G401 (cell line): ENCODE measurements at places on chromosomes 13 and 19.
A peak's percentile ranks its signal among the peaks of the same experiment; 100 is the strongest.

DNA sequence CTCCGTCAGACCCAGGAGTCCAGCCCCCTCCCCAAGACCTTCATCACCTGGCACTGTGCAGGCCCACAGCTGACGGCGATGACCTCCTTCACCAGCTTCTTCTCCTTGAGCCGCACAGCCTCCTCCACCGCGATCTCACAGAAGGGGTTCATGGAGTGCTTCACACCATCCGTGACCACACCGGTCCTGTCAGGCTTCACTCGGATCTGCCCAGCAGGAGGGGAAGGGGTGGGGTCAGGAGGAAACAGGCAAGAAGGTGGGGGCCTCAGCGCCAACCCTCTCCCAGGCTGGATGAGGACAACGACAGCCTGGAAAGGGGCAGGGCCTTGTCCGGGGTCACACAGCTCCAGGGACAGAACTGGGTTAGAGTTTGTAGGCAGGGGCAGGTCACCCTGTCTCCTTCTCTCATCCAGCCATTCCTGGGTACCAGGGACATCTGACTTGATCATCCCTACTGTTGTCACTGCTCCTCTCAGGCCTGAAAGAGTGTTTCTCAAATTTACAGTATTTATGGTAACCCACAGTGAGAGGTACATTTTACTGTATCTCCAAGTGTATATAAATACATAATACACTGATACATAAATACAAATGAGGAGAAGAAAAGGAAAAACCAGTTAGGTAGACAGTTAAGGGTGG lies 12.0 kb downstream of the ETFB start:
- DNase-seq: no peak

GRCh38 chr19:7349961-7350711 lies 1.4 kb downstream of the ARHGEF18 start:
- DNase-seq: no peak

DNA sequence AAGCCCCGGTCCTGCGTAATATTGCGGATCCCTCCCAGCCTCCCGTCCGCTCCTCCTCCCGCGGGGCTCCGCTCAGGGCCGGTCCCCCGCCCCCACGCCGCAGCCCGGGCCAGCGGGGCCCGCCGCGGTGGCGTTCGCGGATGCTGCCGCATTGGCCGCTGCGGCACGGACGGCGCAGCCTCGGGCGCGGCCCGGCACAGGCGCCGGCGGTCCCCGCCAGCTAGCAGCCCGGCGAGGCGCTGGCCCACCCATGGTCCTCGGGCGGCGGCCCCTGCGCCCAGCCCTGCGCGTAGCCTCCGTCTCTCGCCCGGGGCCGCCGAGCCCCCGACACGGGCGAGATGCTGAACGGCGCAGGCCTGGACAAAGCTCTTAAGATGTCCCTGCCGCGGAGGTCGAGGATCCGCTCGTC lies at the start of gene ATP8A2:
Gene ATP8A2 (plus strand): TSS at position 100 of the 409 bp plus-strand sequence. CDS start 239 bp downstream, at position 339.
- peak; percentile 35 for DNase-seq

DNA sequence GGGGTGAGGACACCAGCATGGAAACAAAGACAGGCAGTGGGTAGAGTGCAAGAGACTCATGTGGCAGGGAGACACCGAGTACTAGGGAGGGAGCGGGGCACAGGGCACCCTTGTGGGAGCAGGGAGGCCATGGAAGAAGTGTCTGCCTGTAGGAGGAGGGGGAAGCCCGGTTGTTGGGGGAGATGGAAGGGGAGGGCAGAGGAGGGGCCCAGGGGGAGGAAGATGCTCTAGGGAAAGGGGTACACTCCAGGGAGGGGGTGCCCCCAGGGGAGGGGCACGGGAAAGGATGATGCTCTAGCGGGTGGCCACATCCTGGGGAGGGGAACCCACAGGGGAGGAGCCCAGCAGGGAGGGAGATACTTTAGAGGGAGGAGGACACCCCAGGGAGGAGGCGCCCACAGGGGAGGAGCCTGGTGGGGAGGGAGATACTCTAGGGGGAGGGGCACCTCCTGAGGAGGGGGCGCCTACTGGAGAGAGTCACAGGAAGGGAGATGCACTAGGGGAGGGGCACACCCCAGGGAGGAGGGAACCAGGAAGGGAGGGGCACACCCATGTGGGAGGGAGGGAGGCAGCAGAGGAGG lies 24.9 kb downstream of the CPAMD8 start:
- no peak for DNase-seq

- DNase-seq: no peak
Measured at GRCh38 chr19:10889880-10890279, 18.5 kb downstream of the CARM1 start.

DNA sequence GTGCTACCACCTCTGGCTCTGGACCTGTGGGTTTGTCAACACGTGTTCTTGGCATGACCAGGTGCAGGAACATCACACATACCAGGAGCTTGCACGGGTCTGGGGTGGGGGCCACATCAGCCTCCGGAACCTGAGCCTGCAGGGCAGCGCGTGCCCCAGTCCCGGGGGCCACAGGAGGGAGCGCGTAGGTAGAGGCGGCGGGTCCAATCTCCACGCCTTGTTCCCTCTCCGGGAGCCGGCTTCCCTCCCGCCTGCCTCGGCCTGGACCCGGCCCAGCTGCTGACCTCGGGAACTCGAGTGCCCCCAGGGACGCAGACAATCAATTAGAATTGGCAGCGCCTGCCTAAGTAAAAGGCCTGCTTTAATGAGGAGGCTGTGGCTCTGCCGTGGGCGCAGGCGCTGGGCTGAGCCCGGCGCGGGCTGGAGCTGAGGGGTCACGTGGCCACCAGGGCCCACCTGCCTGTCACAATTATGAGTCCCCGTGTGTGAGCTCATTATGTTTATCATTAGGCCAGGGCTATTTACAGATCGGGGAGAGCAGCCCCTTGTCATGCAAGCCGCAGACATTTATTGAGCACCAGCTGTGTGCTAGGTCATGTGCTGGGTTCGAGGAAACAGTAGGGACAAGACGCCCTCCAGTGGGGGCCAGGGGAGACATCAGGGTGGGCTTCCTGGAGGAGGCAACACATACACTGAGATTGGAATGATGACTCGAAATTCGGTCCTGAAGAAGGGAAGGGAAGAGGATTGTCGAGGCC lies 32.2 kb upstream of the TNFAIP8L1 start:
- DNase-seq: no peak

DNA sequence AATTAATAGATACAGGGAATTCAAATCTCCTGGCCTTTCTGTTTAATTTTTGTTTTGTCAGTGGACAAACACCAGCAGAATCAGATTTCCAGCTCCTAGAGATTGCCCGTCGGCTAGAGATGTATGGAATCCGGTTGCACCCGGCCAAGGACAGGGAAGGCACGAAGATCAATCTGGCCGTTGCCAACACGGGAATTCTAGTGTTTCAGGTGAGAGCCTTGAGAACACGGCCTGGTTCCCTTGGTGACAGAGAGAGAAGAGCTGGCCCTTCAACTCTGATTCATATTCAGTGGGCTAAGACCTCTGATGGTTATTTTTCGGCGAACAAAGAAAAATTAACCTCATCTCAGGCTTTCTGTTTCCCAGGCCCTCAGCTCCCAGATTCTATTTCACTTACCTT lies 191.3 kb downstream of the STK24 start:
- no peak for DNase-seq

DNA sequence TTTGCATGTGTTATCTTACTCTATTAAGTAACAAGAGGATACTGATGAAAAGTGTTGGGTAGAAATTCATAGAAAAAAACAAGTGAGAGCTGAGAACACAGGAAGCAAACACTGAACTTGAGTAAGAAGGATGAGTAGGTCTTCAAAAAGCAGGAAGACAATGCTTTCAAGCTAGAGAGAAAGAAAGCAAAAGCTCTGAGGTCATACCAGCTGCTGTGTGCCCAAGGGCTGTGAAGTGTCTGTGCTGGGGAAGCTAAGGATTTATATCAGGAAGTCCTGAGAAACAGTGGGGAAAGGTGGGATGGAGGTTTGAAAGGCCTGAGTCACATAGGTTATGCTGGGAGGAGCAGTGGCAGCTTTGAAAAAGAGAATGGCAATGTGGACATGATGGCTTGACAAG lies 145.5 kb upstream of the MAB21L1 start:
- DNase-seq: no peak

DNA sequence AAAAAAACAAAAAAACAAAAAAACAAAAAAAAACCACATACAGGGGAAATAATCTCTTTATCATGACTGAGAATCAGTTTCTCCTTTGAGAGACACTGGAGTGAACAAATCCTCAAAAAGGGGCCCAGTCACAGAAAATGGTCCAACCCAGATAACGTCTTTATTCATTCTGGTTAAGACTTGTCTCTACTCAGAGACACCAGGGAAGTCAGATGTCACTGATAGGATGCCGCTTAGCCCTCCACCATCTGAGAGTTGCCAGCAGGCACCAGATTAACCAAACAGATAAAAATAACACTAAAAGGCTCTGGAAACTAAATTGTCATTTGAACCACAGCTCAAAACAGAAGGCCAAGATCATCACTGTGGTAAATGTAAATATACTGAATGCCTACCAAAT lies 1163.4 kb upstream of the ATXN8OS start:
- no peak for DNase-seq

- no peak for DNase-seq
Measured at GRCh38 chr19:28968721-28969120, 244.2 kb downstream of the UQCRFS1 start.

- no peak for DNase-seq
Measured at GRCh38 chr13:64088491-64088890, 2672.8 kb upstream of the PCDH20 start.

DNA sequence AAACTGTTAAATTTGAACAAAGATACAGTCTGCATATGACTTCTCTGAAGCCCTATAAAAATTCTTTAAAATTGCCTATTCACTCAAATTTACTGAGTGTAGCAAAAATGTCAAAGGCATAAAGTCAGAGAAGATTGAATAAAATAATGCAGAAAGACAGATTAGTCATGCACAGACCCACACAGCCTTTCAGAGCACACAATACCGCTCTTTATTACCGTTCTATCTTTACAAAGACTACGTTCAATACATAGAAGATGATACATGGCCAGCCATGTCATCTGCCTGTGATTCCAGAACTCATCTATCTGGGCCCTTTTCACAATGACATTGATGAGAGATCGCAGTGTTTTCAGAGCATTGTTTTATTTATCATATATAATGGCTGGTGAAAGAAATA lies 107.2 kb downstream of the URI1 start:
- DNase-seq: no peak

GRCh38 chr19:48997972-48998371 lies 4.3 kb downstream of the RUVBL2 start:
- peak; percentile 33 for DNase-seq

GRCh38 chr13:108200781-108201398 lies 14.4 kb downstream of the LIG4 start:
- no peak for DNase-seq

- no peak for DNase-seq
Measured at GRCh38 chr13:108226184-108226583, 8.0 kb downstream of the ABHD13 start.

GRCh38 chr19:7172794-7173193 lies 103.3 kb downstream of the ZNF557 start:
- no peak for DNase-seq

- DNase-seq: peak; percentile 48
Measured at GRCh38 chr13:101915331-101915730, 462.9 kb downstream of the ITGBL1 start.

GRCh38 chr19:13537454-13537853 lies 31.2 kb upstream of the CACNA1A start:
- peak; percentile 15 for DNase-seq

GRCh38 chr19:52397310-52398080 lies at the start of gene ZNF528:
TSS of gene ZNF528 (plus strand) at chr19:52397849. CDS start at chr19:52402014, 4,165 bp downstream.
- DNase-seq: peak; percentile 87

GRCh38 chr13:45967589-45967988 lies 85.0 kb downstream of the ZC3H13 start:
- no peak for DNase-seq

GRCh38 chr19:33114312-33114711 lies 17.6 kb upstream of the WDR88 start:
- no peak for DNase-seq

DNA sequence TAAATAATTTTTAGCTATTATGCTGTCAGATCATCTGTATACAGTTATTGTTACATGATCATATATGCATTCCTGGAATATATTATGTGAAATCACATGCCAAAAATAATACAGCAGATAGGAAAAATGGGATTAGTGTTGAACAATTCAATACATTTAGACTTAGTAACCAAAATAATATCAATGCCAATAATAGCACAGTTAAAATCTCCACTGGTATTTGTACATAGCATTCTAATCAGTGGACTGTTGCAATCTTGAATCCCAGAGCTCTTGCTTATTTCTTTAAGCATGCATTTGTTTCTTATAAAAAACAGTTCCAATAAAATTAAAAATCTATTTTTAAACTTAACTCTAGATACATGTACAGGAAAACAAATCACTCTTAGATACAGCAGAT lies 2772.2 kb downstream of the PCDH9 start:
- no peak for DNase-seq

DNA sequence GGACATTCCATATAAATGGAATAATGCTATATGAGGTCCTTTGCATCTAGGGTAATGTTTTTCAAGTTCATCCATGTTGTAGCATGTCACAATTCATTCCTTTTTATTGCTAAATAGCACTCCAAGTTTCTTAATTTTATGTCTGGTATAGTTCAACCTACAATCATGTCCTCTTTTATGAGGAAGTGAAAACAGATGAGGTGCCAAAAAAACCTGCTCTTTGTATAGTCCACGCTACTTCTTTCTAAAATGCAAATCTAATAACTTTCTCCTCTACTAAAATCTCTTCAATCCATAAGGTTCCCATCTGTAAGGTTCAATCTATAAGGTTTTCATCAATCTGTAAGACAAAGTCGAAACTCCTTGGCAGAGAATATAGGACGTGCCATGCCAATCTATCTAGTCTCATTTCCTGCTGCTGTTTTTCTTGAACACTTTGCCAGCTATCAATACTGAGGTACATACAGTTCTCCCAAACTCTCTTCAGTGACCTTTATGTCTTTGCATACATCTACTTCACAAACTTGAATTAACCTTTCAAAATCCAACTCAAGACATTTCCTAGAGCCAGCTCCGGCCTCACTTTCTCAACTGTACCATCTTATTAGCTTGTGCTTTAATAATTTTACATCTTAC lies 33.7 kb downstream of the INTS6 start:
- no peak for DNase-seq

DNA sequence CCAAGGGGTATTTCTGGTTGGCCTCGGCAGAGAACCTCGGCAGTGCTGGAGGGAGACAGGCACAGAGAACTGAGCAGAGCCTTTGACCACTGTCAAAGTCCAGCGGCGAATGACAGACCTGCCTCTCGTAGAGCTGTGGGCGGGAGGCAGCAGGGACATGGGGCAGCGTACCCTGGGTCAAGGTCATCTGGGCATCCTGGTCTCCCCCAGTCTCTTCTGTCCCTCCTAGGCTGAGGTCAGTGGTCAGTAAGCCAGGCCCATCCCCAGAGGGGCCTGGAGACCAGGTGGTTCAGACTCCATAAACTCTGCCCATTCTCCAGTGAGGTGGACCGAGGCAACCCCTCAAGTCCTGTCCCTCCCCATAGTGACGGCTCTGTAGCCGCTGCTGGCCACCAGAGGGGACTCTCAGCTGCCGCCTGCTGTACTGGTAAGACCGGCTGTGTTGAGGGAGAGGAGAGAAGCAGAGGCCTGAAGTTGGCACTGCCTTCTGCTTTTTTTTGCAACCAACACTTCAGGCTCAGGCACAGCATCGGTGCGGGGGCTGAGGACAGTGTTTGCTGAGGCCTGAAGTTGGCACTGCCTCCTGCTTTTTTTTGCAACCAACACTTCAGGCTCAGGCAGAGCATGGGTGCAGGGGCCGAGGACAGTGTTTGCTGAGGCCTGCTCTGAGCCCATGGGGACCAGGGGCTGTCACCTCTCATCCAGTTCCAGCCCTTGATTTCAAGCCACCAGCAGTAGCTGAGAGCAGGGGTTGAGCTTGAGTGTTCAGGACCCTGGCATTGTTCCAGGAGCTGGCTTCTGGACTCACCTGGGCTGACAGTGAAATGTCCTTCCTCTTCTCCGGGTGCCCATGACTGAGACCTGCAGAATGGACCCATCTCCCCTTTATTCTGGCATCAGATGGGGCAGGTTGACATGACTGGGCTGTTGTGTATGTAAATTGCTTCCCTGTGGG lies at the start of gene PGLYRP2:
Gene PGLYRP2 (minus strand): TSS at position 111 of the 955 bp plus-strand sequence. CDS start 130 bp downstream, outside the sequence.
- DNase-seq: peak; percentile 4
